C1 segment of cervical spinal cord (tissue), 14 donors: ENCODE measurements at places on chromosomes 16 and 17.

- DNase-seq = peak; percentile 28
These were observed 1.7 kb downstream of the SPHK1 start for GRCh38 chr17:76385892-76386786.

DNA sequence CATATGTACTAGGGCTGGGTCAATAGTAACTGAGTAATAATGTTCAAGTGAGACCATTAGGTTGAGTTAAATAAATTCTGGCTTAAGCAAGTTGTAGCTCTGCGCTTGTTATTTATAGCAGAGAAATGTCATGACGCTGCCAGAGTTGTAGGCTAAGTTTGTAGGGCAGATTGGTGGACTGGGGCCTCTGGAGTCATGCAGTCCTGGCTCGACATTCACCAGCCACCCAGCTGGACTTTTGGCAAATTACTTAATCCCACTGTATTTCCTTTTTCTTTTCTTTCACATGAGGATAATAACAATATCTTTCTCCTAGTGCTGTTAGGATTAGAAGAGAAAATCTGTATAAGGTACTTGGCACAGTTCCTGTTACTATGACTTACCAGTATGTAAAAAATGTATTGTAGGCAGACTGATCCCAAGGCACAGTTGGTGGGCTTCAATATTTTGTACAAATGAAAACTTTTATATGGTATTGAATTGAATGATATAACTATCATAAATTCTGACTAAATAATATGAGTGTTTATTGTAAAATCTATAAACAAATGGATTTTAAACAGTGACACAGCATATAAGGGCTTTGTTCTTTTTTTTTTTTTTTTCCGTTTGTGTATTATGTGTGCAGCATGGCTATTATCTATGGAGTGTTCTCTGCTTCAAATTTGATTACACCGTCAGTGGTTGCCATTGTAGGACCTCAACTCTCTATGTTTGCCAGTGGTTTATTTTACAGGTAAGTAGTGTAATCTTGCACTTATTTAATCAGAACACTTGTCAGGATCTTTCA lies 2.6 kb downstream of the MFSD11 start:
- no peak for DNase-seq

DNA sequence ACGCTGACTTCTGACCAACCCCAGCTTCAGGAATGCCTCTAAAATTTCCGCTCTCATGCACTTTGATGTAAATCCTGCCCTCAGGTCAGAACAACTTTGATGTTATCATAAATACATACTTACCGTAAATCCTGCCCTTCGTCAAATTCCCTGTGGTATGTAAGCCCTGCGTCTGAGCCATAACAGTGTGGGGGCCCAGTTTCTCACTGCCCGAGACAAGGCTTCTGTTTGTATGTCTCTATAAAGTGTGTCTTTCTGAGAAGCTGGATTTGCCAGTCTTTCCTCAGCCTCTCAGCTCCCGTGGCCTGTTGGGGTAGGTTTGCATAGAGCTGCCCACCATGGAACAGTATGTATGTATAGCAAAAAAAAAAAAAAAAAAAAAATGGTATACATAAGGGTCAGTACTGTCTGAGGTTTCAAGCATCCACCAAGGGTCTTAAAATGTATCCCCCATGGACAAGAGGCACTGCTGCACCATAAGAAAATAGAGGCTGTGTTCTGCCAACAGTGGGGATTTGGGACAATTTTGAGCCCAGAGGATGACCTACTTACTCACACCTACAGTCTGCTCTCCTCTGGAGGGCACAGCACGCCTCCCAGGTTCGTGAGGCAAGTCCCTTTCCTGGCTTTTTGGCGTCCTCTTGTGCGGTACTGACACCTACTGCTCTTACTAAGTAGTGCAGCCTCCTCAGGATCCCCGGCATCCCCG lies 17.5 kb downstream of the PRMT7 start:
- DNase-seq = peak; percentile 38

GRCh38 chr17:75652934-75653549 lies 13.9 kb downstream of the RECQL5 start:
- no peak for DNase-seq
